NCI-H2081 treated with DMSO at 0.1 percent for 48 hours (cell line): ENCODE measurements at places on chromosomes 3 and 15.
A peak's percentile ranks its signal among the peaks of the same experiment; 100 is the strongest.

DNA sequence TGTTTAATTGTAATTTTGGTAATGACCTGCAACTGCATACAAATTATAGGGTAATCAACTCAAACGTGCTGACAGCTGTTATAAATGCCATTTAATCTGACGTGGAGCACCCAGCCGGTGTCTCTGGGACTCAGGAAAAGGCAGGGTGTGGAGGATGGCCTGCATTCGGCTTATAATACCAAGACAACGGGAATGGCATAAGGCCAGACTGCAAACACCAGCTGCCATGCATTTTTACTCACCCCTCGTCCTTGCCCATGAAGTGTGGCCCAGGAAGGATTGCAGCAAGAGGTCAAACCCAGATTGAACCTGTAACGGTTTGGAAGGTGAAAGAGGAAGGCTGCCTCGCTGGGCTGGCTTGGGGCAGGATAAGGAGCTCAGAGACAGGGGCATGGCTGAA is 96.4 kb downstream of the WNT7A start:
- no peak for DNase-seq

DNA sequence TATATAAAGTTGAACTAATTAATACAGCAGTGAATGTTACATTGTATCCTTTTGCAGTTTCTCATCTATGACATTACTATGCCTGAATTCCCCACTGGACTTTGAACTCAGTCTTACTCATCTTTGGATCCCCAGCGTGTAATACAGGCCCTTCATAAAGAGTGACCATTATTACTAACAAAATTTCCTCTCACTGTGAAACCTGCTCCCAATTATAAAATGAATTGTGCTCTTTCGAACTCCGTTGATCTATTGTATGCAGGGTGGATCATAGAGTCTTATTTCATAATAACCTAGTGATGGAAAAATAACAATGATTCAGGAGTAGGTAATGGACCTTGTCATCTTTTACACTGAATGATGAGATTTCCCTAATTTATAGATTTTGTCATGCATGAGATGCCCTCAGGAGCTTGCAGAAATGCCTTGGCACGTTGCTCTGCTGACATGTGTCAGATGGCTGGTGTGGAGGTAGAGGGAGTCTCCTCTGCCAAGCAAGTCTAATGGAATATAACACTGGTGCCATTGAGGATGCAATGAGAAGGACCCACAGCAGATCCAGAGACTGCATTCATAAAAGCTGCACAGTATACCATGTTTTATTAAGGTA is 25.5 kb downstream of the B3GNT5 start:
- DNase-seq: no peak

- DNase-seq: no peak
Observed at GRCh38 chr15:53984221-53984620, 6.0 kb downstream of the UNC13C start.

DNA sequence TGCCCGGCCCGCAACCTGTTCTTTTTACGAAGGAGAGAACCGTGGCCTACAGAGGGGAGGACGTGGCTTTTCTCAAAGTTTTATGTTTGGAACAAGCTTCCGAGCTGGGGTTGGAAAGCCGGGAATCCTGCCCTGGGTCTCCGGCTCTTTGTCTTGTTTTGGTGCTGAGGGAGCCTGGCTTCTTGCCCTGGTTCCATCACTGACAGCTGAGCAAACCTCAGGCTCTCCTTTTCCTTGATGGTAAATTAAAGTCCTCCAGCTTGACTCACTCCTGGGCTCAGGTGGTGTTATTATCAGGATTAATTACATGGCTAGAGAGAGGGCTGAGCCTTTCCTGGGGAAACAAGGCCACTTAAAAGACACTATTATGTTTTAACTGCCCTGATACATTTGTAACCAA is 289.5 kb upstream of the RGMA start:
- DNase-seq: peak; percentile 38

DNA sequence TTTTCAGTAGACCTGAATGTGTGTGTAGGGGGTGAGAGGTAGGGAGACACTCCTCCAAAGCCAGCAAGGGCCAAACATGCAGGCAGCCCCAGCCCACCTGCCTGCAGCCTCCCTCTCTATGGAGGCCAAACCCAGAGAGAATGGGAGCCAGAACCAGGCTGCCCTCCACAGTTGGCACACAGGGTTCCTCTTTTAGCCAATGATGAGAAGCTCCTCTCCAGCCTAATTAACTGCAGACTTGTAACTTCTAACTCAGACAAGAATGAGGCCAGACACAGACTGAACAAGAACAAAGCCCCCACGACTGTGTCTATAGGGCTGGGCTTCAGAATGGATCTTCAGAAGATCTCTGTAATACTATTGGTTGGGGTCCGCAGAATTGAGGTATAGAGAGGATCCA is 12.3 kb upstream of the TLE3 start:
- no peak for DNase-seq
